ENCODE measurements at places on chromosomes 2 and 18.

DNA sequence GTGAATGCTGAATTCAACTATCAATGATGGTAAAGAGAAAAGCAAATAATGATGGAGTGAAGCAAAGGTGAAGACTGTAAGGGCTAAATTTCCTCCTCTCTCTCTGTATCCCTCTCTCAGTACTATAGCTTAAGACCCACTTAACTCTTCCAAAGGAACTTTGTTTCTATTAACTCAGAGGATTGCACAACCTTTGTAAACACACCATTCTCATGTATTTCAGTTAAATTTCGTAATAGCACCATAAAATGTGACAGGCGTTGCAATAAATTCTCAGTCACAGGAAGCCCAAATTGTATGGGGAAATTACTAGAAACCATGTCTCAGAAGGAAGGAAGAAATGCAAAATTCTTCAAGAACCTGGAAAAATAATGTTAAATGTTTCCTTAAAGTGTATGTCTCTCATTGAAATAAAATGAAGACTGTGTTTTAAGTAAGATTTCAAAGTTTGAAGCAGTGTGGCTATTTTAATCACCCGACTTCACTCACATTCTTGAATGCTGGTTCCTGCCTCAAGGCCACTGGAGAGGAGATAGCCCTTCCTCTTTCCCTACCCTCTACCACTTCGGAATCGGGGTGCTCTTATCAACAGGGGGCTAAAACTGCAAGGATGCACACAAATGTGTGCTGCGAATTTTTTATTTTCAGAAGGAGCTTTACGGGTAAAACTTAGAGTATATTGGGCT is 112.1 kb downstream of the FTCDNL1 start:
- DNase-seq: no peak

- no peak for DNase-seq
Measured at GRCh38 chr2:144650907-144651306, 131.0 kb upstream of the ZEB2 start.

- no peak for DNase-seq
Measured at GRCh38 chr2:229048134-229048533, 223.0 kb downstream of the PID1 start.

GRCh38 chr2:33644215-33644614 is 45.1 kb upstream of the FAM98A start:
- DNase-seq: no peak

DNA sequence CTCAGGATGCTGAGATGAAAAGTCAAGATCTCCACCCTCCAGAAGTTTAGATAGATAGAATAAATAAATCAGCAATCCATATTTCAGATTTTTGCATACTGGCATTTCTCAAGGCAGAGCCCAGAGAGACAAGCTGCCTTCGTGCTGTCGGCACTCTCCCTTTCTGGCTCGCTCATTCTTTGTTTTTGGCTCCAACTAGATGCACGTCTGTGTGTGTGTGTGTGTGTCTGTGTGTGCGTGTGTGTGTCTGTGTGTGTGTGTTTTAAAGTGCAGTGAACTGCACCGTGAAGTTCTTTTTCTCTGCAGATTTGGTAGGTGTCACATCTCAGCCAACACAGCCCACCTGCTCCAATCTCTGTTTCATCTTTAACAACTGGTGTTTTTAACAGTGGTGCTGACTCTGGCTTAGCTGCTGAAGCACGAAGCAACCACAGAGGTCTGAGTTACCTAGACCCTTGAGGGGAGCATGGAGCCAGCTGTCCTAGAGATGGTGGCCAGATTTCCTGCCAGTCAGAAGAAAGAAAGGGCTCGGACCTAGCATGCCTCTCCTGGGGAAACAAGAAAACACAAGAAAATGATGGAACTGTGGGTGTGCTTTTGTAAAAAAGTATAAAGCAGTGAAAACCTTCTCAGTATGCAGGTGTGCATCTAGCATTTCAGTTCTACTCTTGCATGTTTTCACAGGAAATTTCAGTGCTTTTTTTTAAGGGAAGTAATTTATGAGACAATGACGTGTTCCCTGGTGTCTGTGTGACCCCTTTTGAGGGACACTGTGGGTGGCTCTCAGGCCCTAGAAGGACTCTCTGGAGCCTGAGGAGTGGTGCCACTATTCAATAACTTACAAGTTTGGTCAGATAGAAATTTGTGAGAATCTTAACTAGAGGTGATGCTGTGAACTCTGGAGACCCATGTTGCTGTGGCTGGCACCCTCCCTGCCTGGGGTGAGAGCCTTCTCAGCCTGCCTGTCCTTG is 364.3 kb downstream of the RNF144A start:
- DNase-seq: no peak

- DNase-seq: no peak
Measured at GRCh38 chr18:78932281-78932680, 47.3 kb upstream of the SALL3 start.

- DNase-seq: no peak
Measured at GRCh38 chr2:30613001-30613400, 166.0 kb downstream of the LCLAT1 start.

DNA sequence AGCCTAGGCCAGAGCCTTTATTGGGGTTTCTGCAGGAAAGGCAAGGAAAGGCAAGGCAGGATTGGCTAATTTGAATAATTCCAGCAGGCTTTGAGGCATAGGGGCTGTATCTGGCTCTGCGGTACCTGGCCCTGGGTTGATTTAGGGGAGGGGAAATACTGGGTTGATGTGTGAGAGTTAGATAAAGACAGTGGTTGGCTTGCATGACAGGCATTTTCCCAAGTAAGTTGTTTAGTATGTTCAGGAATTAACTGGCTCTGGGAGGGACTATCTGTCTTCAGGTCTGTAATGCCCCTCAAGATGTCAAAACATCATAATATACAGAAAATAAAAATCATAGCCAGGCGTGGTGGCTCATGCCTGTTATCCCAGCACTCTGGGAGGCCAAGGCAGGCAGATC is 98.7 kb downstream of the UBR3 start:
- DNase-seq: no peak

- DNase-seq: no peak
Measured at GRCh38 chr2:45055162-45055605, 45.9 kb upstream of the SIX2 start.

GRCh38 chr18:50706199-50706598 is 113.6 kb downstream of the MRO start:
- no peak for DNase-seq

GRCh38 chr2:217047631-217048030 is 187.8 kb upstream of the TNP1 start:
- DNase-seq: no peak

DNA sequence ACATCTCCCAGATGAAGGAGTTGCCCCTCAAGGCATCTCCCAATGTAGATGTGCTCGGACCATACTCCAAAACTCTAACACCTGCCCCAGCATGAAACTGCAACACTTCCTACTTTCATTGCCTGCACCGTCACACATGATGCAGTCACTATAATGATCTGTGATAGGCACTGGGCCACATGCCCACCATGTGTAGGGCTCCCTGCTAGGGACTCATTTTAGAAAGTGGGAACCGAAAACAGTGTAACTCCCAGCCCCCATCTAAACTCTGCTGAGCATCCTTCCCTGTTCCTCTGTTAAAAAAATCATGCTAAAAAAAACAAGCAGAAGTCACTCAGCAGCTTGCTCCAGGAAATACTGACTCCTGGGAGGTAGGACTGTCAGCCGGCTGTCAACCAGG is 496.1 kb upstream of the RAB6C start:
- DNase-seq: no peak

- no peak for DNase-seq
Measured at GRCh38 chr2:165448406-165448805, 21.1 kb upstream of the CSRNP3 start.

GRCh38 chr18:63189041-63189440 is 130.5 kb downstream of the BCL2 start:
- DNase-seq: no peak

DNA sequence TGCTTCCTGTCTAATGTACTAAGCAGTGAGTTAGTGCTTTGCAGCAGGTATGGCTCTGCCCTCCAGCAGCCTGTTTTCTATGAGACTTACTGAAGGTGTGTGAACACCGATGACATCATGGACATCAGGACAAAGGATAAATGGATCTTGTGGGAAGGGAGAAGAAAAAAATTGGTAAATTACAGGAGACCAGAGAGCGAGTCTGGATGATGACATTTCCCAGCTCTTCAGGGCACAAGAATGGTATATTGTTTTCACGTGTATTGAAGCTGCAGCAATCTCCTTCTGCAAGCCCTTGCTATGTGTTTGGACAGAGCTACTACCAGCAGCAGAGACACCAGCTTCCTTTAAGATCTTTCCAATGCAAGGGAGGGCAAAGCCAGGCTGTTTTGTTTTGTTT is 47.2 kb downstream of the DCC start:
- DNase-seq: no peak

DNA sequence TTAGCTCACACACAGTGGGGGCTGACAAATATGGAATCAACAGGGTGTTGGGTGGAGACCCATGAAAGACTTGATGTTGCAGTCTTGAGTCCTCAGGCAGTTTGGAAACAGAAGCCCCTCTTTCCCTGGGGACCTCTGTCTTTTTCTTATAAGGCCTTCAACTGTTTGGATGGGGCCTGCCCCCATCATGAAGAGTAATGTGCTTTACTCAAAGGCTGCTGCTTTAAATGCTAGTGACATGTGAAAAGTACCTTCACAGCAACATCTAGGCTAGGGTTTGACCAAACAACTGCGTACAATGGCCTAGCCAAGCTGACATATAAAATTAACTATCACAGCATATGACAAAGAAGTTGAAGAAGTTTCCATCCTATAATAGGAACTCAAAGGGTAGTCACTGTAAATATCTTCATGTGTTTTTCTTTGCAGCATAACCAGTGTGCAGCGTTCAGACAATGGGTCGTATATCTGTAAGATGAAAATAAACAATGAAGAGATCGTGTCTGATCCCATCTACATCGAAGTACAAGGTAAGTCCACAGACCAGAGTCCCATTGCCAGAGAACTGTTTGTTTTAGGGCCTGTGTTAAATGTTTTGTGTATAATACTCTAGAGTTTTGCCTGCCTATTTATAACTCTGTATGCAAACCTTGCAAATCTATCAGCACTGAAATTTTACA is 46.3 kb downstream of the MERTK start:
- DNase-seq: no peak

DNA sequence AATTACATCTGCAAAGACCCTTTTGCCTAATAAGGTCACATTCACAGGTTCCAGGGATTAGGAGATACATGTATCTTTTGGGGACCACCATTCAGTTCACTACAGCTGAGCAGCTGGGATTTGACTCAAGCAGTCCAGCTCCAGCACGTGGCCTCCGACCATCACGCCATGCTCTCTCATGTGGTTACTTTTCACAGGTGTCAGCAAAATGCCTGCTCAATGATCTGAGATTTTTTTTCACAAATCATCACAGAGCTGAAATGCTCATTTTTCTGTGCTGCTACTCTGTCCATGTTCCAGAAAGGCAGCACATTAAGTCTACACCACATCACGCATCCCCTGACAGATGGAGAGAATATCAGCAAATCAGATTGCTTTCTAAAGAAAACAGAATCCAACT is 98.5 kb upstream of the RMDN2 start:
- DNase-seq: no peak

DNA sequence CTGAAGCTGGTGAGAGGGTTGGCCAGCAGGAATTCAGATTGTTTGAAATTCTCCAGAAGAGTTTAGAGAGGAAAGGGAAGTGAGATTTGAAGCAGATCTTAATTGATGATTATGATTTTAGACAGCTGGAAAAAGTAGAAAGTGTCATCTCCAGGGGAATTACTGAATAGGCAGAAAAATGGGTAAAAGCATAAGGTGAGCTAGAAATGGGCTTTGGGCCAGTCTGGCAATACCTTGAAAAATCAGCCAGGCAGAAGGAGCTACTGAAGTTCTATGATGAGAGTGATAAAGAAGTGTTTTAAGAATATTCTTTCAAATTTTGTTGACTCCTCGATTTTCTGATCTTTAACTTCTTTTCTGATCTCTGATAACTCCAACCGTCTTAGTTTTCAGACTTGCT is 172.9 kb upstream of the CCDC150 start:
- DNase-seq: no peak

- DNase-seq: no peak
Measured at GRCh38 chr2:140797718-140798117, 1333.1 kb downstream of the LRP1B start.

GRCh38 chr18:76981396-76981968 is 151.1 kb downstream of the MBP start:
- no peak for DNase-seq

DNA sequence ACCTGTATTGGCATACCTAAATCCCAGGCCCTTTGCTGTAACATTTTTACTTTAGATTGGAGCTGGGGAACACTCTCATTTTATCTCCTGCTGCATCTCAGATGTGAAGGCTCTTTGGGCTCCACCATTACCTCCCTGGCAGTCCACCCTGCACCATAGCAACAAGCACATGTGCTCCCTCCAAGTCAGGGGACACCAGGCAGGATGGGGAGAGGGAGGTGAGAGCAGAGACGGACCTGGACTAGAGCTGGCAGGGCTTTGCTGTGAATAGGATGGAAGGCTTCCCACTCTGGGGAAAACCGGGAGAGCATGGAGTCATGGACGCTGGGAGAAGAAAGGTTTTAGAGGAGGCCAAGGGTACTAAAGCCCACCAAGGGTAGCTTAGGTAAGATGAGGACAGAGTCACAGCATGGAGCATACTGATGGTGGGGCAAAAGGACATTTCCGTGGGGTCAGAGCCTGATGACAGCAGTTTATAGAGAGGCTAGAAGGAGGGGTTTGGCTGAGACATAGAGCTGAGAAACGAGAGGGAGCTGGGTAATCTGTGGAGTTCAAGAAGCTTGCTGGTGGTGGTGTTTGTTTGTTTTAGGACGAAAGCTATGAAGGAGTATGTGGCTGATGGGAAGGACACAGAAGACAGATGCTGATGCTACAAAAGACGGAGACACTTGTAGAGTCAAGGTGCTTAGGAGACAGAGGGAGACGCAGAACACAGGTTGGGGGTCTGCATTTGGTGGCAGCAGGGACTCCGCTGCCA is 134.8 kb downstream of the COL6A3 start:
- no peak for DNase-seq

DNA sequence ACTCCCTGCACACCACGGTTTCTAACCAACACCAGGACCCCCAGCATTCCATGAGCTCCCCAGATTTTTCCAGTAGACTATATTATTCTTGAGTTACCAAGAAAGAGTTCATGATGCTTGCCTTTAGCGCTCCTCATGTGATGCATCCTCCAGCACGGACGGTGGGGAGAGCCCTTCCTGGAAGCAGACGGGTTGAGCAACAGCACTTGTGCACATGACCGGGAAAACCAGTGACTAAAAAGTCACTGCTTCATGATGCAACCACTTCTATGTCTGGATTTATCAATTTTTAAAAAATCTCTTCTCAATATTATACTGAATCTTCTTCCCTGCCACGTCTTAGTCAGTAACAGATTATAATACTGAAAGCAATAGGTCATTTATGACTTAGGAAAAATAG is 20.4 kb upstream of the DOK6 start:
- DNase-seq: no peak

- no peak for DNase-seq
Measured at GRCh38 chr18:374721-375168, 106.9 kb upstream of the THOC1 start.

DNA sequence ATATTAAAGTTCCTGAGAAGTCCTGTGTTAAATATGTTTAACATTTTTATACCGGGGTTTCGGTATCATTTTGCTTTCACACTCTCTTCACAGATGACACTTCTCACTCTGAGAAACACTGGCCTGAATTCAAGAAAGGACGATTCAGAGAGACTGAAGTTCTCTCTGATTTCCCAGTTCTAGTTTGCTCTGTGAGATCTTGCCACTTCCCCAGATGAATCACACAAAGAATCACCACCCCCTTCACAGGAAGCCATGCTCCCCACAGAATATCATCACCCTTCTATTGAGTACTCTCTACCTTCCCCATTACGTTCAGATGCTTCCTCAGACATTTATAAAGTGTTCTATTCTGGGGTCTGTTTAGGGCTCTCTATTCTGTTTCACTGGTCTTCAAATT is 16.1 kb upstream of the CD207 start:
- DNase-seq: no peak

Data from left ventricle myocardium inferior (tissue), 1 donor.